Smooth muscle cell of bladder (primary cell): ENCODE measurements at places on chromosomes 2 and 18. TPM values are rescaled to one million over a fixed set of nuclear protein-coding genes. Genes with fewer than 3 reads are reported as not detected.

NCOA1 gene
- total RNA-seq = 11.9 and 12.6 TPM in 2 replicates

SPRED2 gene
- 5.5 and 6.0 TPM in 2 replicates for total RNA-seq

RASGRP3 gene
- total RNA-seq = 0.71 and 1.2 TPM in 2 replicates

CRYBA2 gene
- total RNA-seq = not detected in 2 replicates

CHST9 gene
- not detected in 2 replicates for total RNA-seq

SLC1A4 gene
- 13.3 and 19.2 TPM in 2 replicates for total RNA-seq
